Fibroblast of gingiva (primary cell): ENCODE measurements at places on chromosomes 1 and 21.

GRCh38 chr1:33281554-33282303 lies 25.4 kb downstream of the ZNF362 start:
- DNase-seq, result no peak

DNA sequence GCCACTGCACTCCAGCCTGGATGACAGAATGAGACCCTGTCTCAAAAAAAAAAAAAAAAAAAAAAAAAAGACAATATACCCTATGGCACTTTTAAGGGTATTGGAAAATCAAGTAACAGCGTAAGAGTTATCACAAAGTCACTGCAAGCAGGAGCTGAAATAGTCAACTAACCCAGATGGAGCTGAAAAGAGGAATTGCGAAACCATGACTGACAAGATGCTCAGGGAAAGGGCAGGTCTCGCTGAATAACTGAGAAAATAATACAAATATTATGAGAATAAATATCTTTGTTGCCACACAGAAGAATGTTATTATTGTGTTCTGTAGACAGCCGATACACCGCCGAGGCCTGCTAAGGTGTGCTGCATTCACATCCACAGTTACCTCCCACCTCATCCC lies 17.8 kb downstream of the HLCS start:
- DNase-seq, result peak; percentile 60

- DNase-seq, result peak; percentile 76
Measured at GRCh38 chr21:15788847-15789523, 59.2 kb downstream of the USP25 start.

DNA sequence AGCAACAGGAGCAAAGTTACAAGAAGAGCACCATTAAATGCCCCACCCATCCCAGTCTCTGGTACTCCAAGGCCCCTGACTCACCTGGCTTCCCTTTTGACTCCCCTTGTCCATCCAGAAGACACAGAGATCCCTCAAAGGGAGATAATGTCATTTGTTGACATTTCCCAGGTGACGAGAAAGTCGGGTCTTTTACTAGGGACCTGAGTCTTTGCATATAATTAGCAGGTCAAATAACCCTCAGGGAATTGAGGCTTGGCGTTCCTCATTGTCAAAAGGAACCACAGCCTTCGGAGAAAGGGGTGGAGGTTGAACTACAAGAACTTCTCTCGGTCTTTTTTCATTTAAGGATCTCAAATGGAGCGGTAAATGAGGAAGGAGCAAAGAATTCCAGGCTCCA lies 133.2 kb downstream of the PROX1 start:
- no peak for DNase-seq

- no peak for DNase-seq
Measured at GRCh38 chr1:10516925-10517676, 42.4 kb downstream of the PEX14 start.

DNA sequence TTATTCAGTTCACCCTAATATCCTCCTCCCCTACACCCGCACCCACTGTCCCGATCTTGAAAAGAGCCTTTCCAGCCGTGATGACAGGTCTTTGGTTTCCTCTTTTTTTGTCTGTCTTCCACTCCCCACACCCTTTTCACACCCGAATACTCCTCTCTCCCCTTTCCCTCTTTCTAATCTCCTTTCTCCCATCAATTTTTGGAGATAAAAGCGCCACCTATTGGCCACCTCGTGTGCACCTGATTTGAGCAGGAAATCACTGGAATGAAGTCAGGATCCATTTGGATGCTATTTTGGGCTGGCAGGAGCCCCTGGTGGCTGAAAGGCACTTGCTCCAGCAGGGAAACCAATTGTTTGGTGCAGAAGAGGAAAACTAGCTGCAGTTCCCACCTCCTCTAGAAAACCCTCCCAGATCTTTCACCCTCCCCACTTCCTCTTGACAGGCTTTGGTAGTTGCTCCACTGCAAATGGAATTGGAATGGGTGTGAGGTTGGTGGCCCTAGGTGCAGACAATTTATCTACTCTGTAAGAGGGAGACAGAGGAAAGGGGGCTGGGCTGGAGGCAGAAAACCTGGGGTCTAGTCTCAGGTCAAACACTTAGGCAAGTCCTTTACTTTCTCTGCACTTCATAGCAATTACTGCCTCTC lies 8.4 kb downstream of the FOXE3 start:
- DNase-seq, result peak; percentile 58

GRCh38 chr1:32005522-32005921 lies 8.1 kb upstream of the KHDRBS1 start:
- no peak for DNase-seq

- DNase-seq, result no peak
Measured at GRCh38 chr1:89557445-89557825, 32.8 kb downstream of the LRRC8B start.

DNA sequence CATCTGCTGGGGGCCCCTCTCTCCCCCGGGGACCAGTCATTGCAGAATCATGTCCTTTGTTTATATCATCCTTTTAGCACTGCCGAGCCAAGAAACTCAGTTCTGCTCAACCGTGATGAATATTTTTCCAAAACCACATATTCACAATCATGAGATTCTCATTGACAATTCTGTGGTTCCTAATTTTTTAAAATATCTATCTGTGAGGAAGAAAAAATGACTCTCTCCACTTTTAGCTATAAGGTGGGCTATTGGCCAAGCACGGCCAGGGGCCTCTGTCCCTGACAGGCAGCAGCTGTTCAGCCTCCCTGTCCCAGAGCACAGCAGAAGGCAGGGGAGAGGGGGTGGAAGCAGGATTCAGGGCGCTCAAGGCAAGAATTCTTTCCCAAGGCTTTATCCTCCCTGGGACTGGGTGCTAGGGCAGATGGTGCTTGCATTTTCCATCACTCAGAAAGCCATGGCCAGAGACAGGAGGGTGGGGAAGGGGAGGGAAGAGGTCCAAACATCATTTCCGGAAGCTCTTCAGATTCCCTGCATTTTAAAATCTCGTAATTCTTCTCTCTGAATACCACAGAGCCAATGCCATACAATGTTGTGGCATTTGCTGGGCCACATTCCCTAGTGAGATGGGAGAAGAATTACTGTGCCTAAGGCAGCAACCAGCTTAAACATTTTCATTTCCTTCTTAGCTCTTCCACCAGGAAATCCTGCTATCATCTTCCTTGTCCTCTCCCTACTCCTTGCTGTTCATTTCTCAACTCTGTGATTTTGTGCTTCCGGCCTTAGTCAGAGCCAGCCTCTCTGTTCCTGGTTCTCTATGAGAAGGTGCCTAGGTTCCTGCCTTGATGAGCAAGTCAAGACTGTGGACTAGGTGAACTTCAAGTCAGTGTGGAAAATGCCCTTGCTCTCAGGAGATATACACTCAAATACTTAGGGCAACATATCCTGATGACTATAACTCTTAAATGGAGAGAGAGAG lies 60.3 kb downstream of the KCNJ6 start:
- peak; percentile 64 for DNase-seq

- no peak for DNase-seq
Measured at GRCh38 chr1:204265665-204266064, 51.9 kb upstream of the GOLT1A start.

GRCh38 chr21:39531064-39531463 lies 79.3 kb downstream of the SH3BGR start:
- DNase-seq, result no peak

- no peak for DNase-seq
Measured at GRCh38 chr1:66464351-66464750, 69.6 kb upstream of the SGIP1 start.

DNA sequence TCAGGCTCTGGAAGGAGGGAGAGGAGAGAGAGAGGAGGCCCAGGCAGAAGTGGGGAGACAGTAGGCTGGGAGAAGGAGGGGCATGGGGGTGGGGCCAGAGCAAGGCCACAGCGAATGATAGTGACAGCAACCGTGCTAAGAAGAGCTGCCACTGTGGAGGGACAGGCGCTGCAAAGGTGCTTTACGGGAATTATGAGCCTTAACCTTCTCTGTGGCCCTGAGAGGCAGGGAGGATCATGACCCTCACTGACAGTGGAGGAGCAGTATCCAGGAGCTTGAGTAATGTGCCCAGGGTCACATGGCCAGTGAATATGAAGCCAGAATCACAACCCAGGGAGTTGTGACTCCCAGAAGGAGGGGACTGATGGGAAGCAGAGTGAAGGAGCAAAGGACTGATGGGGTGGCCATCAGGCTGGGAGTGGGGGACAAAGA lies 53.4 kb upstream of the RPL11 start:
- DNase-seq, result no peak

- no peak for DNase-seq
Measured at GRCh38 chr1:43951021-43951985, 4.6 kb downstream of the IPO13 start.

DNA sequence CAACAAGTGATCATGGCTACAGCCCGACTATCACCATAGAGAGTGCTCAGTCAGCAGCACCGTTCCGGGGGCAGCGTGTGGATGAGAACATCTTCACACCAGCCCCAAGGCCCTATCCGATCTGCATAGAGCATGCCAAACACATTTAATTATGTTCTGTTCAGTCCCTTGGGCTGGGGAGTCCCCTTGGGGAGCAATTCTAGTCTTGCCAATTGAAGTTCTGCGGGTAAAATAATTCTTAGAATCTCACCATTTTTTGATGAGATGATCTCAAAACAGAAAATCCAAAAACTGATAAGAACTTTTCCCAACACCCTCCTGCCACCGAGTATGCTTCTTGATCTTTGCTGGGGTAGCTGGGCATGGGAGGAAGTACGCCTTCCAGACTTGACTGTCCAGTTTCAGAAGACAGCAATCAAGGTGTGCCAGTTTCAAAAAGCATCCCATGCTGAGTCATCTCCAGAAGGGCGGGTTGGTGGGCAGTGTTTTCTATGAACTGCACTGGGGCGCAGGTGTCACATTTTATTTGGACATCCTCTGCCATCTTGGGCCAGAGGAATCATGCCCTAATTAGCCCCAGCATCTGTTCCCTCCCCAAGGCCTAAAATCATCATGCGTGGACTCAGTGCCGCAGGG lies 20.8 kb upstream of the PTPRF start:
- no peak for DNase-seq

GRCh38 chr1:33143176-33143575 lies 38.7 kb downstream of the TRIM62 start:
- peak; percentile 64 for DNase-seq

DNA sequence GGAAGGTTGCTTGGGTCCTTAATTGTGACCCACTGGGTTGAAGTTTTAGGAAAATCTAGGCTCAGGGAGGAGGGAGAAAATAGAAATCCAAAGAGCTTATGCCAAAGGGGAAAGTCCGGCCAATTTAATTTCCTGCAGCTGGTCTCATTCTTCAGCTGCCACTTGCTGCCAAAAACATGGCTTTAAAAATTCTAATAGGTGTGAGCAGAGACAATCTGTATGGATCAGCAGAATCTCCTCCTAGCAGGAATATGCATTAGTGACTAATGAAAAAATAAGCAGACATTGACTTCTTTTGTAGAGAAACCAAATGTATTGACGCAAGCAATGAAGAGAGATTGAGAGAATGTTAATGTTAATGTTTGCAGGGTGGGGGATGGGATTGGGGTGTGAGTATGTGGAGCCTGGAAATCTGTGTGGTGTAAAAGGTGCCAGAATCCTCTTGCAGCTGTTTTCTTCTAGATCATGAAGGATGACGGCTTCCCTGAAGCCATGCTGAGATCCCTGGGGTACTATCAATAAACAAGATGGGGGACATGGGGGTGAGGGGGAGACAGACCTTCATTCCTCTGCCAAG lies 35.3 kb downstream of the VWA5B1 start:
- no peak for DNase-seq

- peak; percentile 32 for DNase-seq
Measured at GRCh38 chr1:72037745-72038343, 244.5 kb downstream of the NEGR1 start.

DNA sequence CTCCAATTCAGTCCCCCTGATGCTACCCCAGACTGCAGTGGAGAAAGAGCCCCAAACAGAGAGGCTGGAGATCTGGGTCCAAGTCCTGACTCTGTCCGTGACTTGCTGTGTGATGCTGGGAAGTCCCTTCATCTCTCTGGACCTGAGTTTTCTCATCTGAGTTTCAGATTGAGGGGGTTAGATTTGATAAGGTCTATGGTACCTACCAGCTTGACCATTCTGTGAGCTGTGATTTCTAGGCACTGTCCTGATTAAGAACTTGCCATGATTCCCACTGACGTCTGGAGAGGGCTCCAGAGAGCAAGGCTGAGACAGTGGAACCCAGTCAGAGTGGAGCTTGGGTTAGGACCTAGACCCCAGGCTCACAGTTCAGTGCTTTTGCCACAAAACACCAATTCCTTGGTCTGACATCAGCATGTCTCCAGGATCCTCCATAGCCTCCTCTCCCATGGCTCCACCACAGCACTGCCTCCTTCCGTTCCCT lies 43.8 kb upstream of the DMBX1 start:
- DNase-seq, result no peak

GRCh38 chr1:62131093-62131725 lies 63.4 kb upstream of the L1TD1 start:
- DNase-seq, result peak; percentile 62

GRCh38 chr1:54934869-54935268 lies 45.6 kb upstream of the TMEM61 start:
- DNase-seq, result peak; percentile 95

DNA sequence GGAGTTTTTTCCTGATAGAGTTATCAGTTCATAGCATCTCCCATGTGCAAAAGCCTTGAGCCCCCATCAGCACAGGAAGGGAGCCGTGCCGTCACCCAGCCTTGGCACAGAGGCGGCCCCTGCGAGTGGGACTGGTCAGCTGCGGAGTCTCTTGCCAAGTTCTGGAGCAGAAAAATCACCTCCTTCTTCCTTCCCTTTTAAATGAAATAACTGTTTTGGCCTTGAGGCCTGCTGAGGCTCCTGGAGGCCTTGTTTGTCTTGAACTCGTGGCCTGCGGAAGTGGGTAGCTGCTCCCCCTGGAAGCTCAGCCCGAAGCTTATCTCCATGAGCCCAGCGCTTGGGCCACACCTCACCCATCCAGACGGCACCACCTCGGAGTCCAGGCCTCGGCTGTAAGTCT lies 145.7 kb upstream of the TMEM51 start:
- DNase-seq, result no peak

- no peak for DNase-seq
Measured at GRCh38 chr21:45147473-45148315, 73.3 kb downstream of the ADARB1 start.

DNA sequence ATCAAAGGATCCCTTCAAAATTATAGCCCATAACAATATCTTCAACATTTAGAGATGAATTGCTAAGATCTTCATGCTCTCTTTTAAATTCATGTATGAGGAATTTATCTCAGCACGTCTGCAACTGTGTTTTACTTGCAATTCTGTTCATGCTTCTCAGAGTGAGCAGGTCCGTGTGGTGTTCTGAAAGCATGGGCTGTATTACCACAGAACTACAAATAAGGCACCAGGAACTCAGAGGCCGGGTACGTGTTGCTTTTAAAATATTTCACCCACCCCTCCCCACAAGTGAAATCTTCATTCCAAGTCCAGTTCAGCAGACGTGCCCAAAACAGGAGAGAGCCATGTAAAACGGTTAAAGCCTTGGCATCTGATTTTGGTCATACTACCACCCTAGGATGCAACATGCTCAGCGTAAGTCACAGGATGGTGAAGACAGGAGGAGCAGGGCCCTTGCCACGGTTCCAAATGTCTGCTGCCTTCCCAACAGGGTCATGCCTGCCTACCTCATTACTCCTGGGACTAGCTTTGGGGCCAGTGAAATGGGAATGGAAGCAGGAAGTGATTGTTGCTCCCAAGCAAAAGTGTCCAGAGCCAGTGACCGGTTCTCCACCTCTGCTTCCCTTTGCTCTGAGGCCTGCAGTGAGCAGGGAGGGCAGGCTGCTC lies 133.7 kb downstream of the PTPN14 start:
- no peak for DNase-seq
